ENCODE measurements at places on chromosomes 13 and 19.

GRCh38 chr13:100361504-100361903 lies 227.1 kb downstream of the GGACT start:
- no peak for DNase-seq

DNA sequence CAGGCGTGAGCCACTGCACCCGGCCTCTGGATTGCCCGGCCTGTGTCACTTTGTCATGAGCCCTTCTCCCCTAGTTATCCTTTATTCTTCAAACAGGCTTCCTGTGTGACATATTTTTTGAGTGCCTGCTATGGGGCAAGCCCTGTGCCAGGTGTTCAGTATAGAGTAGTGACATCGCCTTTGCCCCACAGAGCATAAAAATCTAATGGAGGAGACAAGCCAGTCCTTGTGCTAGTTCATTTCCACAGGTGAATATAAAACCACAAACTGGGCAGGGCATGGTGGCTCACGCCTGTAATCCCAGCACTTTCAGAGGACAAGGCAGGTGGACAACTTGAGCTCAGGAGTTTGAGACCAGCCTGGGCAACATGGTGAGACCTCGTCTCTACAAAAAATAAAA lies 43.2 kb downstream of the BBC3 start:
- DNase-seq, result no peak

GRCh38 chr13:112891477-112892401 lies 77.3 kb upstream of the MCF2L start:
- DNase-seq, result no peak

DNA sequence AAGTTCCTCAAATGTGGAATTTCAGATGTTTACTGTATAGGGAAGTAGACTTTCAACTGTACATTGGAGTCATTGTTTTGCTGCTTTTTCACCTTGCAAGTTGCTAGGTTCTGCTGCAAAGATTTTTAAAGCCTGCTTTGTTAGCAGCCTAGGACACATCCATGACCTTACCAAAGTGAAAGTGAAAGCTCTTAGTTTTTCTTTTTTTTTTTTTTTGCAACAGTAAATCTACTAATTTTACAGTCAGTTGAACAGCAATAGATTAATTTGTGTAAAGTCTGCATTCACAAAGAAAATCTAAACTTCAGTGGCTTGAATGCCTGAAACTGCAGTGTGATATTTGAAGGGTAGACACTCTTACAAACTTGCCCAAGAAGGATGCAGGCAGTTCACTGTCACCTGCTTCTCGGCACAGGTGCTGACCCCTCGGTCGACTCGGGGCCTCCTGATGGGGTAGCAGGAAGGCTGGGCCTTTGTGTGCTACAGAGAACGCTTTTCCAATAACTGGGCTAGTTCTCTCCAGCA lies 5.0 kb upstream of the MTIF3 start:
- DNase-seq, result no peak

DNA sequence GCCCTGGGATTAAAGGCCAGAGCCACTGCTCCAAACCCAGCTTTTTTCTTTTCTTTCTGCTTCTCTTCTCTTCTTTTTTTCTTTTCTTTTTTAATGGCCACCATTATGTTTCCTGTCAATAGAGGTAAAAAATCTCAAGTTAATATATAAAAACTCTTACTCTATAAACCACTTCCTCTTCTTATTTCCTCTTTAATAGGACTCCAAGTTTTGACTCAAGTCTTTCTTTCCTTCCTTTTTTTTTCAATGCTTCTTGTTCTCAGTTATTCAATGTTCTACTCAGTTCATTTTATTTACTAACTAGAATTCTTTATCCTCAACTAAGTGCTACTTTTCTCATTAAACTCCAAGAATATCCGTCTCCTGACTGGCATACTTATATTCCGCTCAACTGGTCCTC lies 27.1 kb upstream of the MYCBP2 start:
- DNase-seq, result no peak

- DNase-seq, result peak; percentile 60
Measured at GRCh38 chr13:74794147-74794546, 659.9 kb upstream of the KLF12 start.

- no peak for DNase-seq
Measured at GRCh38 chr19:29813642-29814041, 1.9 kb downstream of the CCNE1 start.

- no peak for DNase-seq
Measured at GRCh38 chr19:43799502-43800142, 2.6 kb downstream of the LYPD5 start.

DNA sequence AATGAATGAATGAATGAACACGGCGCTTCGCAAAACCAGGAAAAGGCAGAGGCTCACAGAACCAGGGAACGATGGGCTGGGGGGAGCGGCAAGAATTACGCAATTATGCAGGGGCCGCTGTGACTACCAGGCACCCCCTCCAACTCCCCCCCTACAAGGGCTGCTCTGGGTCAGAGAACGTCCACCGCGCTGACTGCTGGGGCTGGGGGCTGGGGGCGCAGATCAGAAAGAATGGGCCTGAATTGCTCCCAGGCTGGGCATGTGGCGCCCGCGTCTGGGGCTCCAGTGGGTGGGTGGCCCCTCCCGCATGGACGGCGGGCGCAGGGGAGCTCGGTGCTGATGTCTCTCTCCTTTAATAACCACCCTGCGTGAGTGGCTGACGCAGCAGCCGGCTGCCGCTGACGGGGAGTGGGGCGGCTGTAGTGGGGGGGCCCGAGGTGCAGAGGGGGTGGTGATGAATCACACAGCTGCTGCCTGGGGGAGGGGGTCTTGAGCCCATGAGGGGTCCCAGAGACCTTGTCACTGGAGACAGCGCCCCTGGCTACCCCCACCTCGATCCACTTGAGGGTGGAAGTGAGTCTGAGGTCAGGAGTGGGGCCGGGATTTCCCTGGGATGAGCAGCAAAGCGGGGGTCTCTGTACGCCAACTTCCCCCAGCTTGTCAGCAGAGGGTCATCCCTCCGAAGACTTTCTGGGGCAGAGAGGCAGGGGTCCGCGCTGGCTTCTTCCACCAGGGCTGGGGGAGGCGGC lies 1.5 kb upstream of the CIRBP start:
- DNase-seq, result peak; percentile 36

DNA sequence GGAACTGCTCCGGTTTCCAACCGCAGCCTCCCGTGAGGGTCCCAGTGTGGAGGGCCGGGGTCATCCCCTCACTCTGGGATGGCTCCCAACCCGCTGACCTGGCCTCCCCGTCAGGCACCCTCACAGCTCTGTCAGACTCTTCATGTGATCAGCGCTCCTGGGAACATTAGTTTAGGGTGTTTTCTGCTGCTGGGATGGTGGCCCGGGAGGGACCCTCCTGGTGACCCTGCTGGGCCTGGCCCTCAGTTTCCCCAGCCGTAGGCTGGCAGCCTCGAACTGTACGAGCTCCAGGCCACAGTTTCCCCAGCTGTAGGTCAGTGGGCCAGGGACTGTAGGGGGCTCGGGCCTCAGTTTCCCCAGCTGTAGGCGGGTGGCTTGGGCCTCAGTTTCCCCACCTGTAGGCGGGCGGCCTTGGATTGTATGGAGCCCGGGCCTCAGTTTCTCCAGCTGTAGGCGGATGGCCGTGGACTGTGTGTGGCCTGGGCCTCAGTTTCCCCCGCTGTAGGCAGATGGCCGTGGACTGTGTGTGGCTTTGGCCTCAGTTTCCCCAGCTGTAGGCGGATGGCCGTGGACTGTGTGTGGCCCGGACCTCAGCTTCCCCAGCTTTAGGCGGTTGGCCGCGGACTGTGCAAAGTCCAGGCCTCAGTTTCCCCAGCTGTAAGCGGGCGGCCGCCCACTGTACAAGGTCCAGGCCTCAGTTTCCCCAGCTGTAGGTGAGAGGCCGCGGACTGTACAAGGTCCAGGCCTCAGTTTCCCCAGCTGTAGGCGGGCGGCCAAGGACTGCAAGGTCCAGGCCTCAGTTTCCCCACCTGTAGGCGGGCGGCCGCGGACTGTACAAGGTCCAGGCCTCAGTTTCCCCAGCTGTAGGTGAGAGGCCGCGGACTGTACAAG lies 1.3 kb upstream of the PTBP1 start:
- no peak for DNase-seq

- no peak for DNase-seq
Measured at GRCh38 chr19:38838208-38838985, 6.8 kb upstream of the ECH1 start.

GRCh38 chr13:39876258-39876657 lies 220.8 kb downstream of the COG6 start:
- peak; percentile 16 for DNase-seq

- DNase-seq, result no peak
Measured at GRCh38 chr19:41455936-41456335, 13.0 kb downstream of the ERICH4 start.

- DNase-seq, result no peak
Measured at GRCh38 chr13:80040981-80041317, 300.0 kb downstream of the SPRY2 start.

- no peak for DNase-seq
Measured at GRCh38 chr13:100506600-100507422, 81.8 kb downstream of the GGACT start.

GRCh38 chr13:90577726-90578125 lies 769.8 kb upstream of the MIR17HG start:
- DNase-seq, result no peak

GRCh38 chr13:67630640-67631039 lies 400.5 kb upstream of the PCDH9 start:
- no peak for DNase-seq

DNA sequence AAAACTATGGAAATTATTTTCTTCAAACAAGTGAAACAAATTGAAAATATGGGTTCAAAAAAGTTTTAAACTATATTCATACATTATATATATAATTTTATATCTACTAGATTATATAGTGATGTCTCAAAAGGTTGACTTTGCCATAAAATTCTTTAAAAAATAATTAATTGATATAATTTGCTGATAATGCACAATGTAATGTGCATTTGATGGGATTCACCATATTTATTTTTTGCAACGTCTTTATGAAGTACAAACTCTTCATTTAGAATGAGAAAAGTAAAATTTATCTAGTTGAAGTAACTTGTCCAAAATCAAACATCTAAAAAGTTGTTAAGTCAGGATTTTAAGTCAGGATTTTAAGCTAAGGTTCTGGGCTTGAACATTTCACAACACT lies 1954.5 kb upstream of the PCDH20 start:
- DNase-seq, result no peak

GRCh38 chr13:111116856-111117255 lies 1.7 kb downstream of the ARHGEF7 start:
- DNase-seq, result no peak

- DNase-seq, result no peak
Measured at GRCh38 chr13:20157151-20157796, 3.6 kb downstream of the GJA3 start.

DNA sequence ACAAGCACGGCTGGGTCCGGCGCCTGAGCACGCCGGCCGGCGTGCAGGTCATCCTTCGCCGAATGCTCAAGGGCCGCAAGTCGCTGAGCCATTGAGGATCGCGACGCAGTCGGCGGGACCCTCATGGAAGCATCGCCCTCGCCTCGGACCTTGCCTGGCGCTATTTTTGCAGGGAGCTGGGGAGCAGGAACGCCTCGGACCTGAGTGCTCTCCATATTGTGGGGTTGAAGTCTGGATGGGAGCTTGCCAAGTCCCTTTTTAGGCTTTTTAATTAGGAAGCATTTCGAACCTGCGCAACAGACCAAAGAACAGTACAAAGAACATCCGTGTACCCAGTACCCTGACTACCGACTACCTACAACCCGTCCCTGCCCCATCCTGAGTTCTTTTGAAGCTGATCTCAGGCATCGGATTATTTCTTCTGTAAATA lies 628 bp downstream of the MRPL34 start:
- DNase-seq, result peak; percentile 55

DNA sequence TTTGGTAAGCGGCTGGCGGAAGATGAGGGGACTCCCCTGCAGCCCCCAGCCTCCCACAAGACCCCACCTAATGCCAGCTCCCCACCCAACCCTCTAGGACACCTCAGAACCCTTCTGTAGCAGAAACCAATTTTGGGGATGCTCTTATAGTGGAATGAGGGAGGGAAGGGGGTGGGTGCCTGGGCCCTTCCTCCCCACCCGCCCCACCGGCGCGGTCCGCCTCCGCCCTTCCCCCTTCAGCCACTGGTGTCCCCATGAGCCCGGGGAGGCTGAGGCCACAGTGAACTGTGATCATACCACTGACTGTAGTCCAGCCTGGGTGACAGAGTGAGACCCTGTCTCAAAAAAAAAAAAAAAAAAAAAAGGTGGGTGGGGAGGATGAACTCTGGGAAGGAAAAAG lies 16.2 kb downstream of the TLE6 start:
- DNase-seq, result no peak

- no peak for DNase-seq
Measured at GRCh38 chr13:76733671-76734070, 152.5 kb downstream of the KCTD12 start.

DNA sequence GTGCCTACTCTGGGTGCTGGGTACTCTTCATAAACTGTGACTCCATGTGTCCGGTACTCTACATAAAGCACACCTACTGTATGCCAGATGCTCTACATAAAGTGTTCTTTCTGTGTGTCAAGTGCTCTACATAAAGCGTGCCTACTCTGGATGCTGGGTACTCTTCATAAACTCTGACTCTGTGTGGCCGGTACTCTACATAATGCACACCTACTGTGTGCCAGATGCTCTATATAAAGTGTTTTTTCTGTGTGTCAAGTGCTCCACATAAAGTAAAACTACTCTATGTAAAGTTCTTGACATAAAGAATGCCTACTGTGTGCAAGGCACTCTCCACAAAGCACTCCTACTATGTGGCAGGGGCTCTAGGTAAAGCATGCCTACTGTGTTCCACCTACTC lies 1.8 kb upstream of the CYP4F11 start:
- no peak for DNase-seq

- DNase-seq, result peak; percentile 54
Measured at GRCh38 chr13:31742097-31742734, 2.9 kb downstream of the RXFP2 start.

DNA sequence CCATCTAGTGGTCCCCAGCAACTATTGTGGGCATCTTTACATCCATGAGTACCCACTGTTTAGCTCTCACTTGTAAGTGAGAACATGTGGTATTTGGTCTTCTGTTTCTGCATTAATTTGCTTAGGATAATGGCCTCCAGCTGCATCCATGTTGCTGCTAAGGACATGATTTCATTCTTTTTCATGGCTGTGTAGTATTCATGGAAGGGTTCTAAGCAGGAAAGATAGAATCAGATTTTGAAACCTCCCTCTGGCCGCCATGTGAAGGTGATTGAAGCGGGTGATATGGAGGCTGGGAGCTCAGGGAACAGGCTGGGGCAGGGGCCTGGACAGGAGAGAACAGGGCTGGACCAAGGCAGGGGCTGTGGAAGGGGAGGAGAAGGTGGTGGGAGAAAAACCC lies 20.1 kb downstream of the LTBP4 start:
- no peak for DNase-seq
